ENCODE measurements at places on chromosomes 16 and 17.

GRCh38 chr17:67525239-67526135, 148.4 kb downstream of the PITPNC1 start:
- no peak for DNase-seq

DNA sequence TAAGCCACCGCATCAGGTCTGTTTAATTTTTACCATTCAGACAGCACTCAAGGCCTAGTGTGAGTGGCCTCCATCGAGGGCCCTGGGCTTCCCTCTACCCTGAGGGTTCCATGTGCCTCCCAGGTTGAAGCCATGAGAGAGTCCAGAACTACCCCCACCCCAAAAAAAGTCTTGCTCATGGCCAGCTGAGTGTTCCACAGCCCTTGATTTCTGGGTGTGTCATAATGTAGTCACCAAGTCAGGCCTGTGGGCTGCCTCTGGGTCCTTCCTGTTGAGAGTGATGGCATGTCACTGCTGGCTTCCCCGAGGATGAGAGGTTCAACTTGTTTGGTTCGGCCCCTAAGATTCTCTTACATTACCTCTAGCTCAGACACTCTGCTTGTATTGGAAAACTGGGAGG, 100.6 kb downstream of the PITPNC1 start:
- peak; percentile 34 for DNase-seq

DNA sequence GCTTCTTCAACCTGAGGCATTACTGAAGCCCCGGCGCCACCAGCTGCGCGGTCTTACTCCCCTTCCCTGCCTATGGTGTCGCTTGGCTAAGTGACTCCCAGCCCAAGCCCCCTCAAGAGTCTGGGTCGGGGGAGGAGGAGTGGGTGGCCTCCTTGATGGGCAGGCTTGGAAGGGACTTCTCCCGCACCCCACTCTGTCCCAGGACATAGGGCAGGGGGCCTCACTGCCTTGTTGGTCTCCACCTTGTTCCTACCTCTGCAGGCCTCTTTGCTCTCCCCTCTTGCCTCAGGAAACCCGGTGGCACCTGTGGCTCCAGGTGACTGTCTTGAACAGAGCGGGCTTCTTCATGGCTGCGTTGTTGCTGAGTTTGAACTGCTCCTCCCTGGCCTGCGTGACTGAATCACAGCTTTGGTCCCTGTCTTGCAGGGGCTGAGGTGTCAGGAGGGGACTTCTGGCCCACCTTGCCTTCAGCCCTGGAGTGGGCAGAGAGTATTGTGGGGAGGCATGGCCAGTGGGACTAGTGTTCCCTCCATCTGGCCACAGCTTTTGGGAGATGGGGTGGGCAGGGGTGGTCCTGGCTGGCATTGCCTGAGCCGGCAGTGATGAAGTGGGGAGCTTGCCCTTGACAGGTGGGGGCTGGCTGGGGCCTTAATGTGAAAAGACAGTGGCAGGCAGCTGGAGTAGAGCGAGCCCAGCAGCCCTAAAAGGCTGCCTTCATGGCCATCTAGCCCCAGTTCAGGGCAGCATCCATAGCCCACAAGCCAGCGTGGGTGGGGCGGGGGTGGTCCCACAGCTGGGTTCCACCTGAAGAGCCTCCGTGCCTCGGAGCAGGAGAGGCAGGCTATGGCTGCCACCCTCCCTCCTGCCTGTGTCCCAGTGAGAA, 7.3 kb downstream of the CBX2 start:
- DNase-seq: no peak

- DNase-seq: peak; percentile 80
These were observed 13.0 kb upstream of the SPNS3 start for GRCh38 chr17:4420692-4421131.

DNA sequence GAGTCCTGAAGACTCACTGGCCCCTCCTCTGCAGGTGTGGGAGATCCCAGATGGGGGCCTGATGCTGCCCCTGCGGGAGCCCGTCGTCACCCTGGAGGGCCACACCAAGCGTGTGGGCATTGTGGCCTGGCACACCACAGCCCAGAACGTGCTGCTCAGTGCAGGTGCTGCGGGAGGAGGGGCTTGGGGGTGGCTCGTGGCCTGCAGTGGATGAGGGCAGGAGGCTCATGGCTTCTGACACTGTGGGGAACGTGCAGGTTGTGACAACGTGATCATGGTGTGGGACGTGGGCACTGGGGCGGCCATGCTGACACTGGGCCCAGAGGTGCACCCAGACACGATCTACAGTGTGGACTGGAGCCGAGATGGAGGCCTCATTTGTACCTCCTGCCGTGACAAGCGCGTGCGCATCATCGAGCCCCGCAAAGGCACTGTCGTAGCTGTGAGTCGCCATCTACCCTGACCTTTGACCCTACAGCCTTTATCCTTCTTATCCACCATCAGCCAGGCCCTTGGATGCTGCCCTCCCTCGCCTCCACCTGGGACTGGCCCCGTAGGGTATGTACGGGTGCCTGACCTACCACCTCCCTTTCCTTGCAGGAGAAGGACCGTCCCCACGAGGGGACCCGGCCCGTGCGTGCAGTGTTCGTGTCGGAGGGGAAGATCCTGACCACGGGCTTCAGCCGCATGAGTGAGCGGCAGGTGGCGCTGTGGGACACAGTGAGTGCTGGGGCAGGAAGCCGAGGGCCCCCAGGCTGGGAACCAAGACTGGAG, 3.6 kb downstream of the CORO1A start:
- DNase-seq: no peak

DNA sequence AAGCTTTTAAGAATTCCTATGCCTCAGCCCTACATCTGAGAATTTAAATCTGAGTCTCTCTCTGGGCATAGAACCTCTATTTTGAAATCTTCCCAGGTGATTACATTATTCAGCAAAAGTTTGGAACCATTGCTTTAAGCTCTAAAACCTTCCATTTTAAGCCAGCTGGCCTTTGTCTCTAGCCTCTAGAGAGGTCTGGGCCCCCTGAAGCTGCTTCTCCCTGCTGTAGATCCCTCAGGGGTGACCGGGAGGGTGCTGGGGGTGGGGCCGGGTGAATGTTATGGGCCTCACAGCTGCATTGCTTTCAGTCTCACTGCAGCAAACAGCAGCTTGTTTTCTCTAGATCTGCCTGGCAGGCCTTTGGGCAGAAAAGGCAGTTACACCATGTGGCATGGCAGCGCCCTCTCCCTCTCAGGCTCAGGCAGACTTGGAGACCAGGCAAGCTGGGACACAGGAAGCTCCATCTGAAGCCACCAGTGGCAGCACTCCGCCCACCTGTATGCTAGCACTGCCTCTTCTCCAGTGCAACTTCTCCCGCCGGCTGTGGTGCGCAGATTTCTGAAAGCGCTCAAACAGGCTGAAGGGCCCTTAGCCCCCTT, 66.3 kb downstream of the MPRIP start:
- peak; percentile 38 for DNase-seq

- peak; percentile 33 for DNase-seq
These were observed 117.5 kb downstream of the FTO start for GRCh38 chr16:53821487-53821886.

DNA sequence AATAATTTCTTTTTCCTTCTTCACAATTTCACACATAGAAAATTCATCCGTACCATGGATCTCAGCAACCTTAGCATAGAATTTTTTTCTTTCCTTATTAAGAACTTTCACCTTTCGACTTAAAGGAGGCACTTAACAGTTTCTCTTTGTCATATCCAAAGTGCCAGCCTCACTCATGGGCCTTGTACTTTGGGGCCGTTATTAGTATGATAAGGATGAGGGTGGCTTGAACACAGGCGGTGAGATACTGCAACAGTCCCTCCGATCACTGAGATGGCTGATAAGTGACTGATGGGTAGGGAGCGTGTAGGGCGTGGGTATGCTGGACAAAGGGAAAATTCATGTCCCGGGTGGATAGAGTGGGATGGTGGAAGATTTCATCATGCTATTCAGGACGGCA, 85.3 kb downstream of the OR1D5 start:
- DNase-seq: no peak

GRCh38 chr17:37608351-37609169, 658 bp downstream of the SYNRG start:
- peak; percentile 36 for DNase-seq

DNA sequence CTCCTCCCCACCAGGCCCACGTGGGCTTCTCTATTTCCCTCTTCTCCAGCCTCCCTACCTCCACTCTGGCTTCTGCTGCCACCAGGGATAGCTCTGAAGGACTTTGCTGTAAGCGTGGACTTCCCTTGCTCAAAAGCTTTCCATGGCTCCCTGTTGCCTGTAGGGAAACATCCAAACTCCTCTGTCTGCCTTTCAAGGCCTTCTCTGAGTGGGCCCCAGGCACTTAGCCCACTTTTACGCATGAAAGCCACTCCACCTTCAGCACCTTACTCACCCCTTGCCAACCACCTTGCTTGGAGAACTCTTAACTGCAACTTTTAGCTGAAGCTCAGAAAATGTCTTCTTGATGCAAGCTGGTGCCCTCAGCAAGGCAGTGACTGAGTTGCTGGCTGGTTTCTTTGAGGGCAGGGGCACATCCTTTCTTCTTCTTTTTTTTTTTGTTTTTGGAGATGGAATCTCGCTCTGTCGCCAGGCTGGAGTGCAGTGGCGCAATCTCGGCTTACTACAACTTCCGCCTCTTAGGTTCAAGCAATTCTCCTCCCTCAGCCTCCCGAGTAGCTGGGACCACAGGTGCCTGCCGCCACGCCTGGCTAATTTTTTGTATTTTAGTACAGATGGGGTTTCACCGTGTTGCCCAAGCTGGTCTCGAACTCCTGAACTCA, 52.0 kb upstream of the DLX4 start:
- no peak for DNase-seq

DNA sequence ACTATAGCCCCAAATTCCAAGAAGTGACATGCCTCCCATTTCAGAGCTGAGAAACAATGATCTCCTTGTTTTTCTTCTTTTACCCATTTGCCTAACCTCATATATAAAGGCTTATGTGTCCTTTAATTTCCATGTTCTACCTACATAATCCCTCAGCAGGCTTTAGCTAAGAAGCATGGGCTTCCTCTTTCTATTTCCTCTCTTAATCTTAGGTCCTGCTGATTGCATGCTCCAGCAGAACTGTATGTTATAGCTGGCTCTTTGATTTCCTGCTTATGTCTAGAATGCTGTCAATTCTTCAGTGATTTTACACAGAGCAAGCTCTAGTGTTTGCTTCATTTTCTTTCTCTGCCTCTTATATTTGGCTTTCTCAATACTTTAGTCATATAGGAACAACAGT, 151.7 kb upstream of the COX10 start:
- no peak for DNase-seq

- DNase-seq: no peak
These were observed 119.0 kb upstream of the EEF2KMT start for GRCh38 chr16:5216441-5217080.

DNA sequence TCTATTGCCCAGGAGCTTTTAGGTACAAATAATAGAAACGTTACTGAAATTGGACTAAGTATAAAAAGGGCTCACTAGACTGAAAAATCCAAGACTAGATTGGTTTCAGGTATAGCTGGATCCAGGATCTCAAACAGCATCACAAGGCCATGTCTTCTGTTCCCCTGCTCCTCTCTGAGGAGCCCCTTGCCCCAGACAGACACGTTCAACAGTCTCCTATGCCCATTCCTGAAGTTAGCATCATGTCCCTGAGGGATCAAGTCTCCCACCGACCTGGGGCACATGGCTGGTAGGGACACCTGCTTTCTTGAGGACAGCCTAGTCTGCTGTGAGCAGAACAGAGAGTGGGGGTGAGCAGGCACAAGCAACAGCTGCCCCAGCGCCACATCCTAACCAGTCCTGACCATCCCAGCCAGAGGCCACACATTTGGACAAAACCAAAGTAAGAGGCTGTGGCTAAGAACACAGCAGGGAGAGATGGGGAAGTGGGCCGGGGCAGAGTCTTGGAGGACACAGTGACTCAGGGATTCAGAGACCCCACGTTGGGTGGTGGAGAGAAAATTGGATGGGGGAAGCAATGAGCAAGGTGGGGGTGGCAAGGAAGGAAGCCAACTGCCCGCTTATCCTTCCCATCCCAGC, 10.5 kb upstream of the MMP2 start:
- DNase-seq: no peak

DNA sequence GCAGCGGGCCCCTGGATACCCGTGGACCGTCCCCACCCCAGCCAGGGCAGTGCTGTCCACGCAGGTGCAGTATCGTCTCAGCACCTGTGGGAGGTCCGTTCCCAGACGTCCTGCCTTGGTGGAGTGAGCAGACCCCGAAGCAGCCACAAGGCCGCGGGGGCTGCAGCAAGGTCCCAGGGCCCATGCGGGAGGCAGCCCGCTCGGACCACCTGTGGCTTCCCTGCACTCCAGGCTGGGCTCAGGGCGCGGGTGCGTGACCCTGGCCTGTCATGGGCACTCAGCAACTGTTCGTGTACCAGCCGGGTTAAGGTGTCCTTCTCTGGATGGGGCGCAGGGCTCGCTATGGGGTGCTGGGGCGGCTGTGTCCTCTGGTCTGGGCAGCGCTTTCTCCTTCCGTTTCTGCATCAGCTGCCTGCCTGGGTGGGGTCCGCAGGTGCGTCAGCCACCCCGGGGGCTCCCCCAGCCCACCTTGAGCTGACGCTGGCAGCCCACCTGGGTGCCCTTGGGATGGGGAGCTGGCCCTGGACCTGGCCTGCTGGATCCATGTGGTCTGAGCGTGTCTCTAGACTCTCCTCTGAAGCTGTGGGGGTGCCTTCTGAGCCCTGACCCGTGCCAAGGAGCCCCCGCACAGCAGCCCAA, 18.4 kb downstream of the BAHCC1 start:
- DNase-seq: no peak

DNA sequence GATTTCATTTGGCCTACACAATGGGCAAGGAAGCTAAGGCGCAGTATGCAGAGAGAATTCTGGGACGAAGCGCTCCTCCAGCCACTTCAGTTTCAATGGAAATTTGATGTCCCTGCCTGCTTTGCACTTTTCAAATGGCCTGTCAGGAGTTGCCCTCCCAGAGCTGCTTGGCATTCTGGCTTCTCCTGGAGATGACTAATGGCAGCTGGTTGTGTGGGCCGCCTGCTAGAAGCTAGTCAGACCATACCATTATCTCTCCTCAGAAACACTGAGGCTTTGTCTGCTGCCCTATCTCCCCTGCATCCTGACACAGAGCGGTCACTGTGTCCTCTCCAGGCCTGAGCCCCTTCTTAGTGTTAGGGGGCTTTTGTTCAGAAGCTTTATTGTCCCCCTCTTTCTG, 180.1 kb downstream of the SPECC1 start:
- DNase-seq: peak; percentile 51

DNA sequence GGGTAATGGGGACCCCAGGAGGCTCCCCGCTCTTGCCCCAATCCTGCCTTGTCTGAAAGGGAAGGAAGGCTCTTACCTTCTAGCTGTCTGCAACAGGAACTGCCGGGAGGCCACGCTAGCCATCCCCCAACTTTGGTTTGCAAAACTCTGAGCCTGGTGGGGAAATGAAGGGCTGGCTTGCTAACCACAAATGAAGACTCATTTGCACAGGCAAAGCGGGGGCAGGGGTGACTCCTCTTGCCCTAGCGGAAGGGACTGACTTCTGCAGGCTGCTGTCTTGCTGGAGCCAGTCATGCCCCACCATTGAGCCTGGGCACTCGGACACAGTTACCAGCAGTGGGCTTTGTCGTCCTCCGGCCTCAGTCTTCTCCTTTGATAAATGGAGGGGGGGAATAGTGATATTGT, 52.6 kb downstream of the PLCG2 start:
- no peak for DNase-seq

GRCh38 chr16:71303938-71304337, 14.7 kb upstream of the CMTR2 start:
- no peak for DNase-seq

GRCh38 chr17:64418506-64419339, 28.1 kb upstream of the PECAM1 start:
- peak; percentile 69 for DNase-seq

Measured in renal cortical epithelial cell (primary cell).